ENCODE measurements at places on chromosomes 3 and 15.

DNA sequence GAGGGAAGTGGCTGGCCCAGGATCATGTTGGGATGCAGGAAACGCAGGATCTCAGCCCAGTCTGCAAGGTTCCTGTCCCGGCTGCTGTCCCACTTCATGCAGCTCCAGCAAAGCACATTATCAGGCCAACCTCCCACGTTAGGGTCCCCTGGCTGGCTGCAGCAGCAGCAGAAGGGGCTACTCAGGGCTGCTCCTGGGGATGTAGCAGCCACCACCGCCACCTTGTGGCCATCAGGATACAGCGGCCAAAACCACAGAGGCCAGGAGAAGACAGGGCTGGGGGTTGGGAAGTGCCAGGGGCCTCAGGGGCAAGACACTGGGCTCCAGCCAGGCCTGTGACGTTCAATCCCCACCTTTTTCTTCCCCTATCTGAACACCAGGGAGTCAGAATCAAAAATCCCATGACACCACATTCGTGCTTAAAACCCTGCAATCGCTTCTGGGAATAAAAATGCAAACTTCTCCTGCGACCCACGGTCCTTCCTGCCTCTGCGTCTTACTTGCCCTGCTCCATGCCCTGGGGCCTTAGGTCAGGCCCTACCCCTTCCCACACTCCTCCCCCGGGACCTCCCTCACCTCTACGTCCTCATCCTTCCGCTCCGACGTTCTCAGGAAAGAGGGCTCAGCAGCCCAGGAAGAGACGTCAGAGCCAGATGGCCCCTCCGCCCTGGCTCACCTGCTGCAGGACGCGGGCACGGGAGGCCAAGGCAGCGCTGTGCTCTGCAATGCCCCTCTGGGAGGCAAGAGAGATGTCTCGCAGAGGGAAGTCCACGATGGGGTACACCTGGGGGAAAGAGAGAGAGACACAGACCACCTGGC lies 21.5 kb downstream of the SSUH2 start:
- peak; percentile 53 for DNase-seq

GRCh38 chr3:186417791-186418190 lies 55.8 kb upstream of the DGKG start:
- no peak for DNase-seq

- no peak for DNase-seq
Measured at GRCh38 chr15:42042602-42043400, 22.0 kb upstream of the PLA2G4E start.

GRCh38 chr15:25474251-25474650 lies 35.4 kb upstream of the UBE3A start:
- DNase-seq: no peak

DNA sequence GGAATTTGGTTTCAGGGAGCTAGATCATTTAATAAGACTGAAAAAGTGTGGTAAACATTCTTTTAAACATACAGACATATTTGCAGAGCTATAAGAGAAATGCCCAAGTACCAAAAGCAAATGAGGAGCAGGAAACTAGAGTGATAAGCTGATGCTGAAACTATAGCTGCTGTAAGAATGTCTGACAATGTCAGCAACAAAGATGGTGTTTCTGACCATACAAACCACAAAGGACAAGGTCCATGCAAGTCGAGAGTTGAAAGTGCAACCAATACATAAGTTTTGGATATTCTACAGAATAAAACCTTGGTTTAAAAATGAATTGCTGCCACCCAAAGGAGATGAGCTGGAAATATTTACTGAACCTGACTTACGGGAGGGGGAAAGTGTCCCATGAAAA lies 610.2 kb downstream of the TBL1XR1 start:
- no peak for DNase-seq

Measured in CD4-positive, alpha-beta T cell treated with Interleukin-2 at 100 ng/mL for 4 hours (primary cell).